NCI-H2081 treated with DMSO at 0.1 percent for 48 hours (cell line): ENCODE measurements at places on chromosomes 13 and 19.

DNA sequence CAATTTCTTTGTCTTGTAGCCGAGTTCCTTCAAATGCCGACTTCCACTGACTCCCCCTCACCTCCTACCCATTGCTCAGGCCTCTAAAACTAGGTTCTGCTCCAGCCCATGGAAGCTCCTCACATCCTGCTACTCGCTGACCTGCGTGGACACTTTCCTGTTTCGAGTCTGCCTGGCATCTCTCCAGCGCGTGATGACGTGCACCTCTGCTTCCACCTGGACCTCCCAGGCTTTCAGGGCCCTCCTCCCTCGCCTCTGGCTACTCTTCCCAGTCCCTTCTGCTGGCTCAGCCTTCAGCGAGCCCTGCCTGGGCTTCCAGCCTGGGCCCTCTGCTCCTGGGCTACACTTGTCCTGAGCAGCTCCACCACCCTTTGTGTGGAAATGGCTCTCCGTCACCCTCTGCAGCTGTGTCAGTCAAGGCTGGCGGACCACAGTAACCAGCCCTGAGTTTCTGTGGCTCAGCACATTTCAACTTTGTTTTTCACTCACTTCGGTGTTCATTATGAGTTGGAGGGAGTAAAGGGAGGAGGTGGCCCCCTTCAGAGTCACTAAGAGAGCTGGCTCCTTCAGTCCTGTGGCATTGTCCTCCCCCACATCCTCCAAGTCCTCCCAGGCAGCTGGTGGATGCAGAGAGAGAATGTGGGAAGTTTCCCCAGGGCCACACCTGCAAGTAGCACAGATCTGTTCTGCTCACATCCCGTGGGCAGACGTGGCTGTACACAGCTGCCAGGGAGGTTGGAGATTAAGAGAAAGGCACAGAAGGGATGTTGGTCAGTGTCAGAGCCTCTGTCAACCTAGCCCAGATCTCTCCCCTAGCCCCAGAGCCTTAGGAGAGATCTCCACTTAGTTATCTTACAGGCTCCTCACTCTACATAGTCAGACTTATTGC, 49.4 kb downstream of the SERP2 start:
- no peak for DNase-seq

GRCh38 chr13:65825039-65825438, 1405.1 kb downstream of the PCDH9 start:
- DNase-seq, result no peak

- DNase-seq, result no peak
These were observed 18.0 kb upstream of the CD70 start for GRCh38 chr19:6608940-6609339.

DNA sequence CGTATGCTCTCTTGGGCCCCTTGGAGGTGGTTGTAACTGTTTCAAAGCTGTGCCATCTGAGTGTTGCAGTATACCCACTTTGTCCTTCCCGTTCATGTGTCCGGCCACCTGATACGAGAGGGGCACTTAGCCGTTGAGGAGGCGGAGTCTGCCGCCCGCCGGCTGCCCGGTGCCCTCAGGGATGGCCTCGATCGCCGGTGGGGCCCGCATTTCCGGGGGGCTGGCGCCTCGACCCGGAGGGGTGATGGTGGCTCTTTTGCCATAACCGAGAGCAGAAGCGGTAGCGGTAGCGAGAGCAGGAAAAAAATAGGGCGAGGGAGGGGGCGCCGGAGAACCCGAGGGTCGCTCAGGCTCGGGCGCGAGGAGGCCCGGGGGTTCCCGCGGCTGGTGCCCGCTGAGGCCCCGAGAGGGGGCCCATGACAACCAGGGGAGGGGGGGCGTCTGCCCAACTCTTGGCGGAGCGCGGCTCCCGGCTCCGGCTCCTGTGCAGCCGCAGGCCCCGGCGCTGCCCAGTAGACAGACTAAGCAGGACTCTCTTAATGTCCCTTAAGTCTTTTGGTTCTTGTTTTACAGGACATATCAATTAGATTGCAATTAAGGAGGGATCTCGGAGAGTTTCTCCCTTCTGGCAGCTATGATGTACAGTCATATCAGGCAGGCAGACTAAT, 342.7 kb upstream of the SGCG start:
- DNase-seq, result no peak

DNA sequence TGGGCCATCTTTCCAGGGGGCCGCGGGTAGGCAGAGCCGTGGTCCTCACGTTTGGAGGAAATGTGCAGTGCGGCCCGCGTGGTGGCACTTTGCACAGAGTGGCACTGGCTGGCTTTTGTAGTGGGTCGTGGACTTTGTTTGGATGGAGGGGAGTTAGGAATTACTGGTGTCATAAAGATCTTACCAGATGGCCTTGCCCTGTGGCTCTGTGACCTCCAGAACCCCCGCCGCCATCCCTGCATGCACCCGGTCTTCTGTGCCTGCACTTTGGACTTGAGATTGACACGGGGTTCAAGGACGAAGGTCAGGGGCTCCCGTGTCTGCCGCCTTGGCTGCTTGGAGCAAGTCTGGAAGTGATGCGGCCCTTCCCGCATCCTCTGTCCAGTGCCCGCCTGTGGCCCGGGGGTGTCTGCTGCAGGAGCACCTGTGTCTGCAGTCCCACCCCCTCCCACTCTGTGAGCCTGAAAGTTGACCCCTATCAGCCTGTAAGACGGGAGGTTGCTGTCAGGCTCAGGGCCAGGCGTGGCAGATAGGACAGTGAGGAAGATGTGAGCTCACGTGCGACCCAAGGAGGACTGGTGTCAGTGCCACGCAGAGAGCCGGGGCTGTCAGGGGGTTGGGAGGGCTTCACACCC, 2.2 kb downstream of the GNA11 start:
- DNase-seq, result no peak

- no peak for DNase-seq
These were observed 3.8 kb downstream of the GRIK5 start for GRCh38 chr19:42066075-42066754.

GRCh38 chr13:66040506-66040905, 1189.6 kb downstream of the PCDH9 start:
- no peak for DNase-seq

- no peak for DNase-seq
These were observed 10.5 kb downstream of the DDX39A start for GRCh38 chr19:14408491-14409145.

DNA sequence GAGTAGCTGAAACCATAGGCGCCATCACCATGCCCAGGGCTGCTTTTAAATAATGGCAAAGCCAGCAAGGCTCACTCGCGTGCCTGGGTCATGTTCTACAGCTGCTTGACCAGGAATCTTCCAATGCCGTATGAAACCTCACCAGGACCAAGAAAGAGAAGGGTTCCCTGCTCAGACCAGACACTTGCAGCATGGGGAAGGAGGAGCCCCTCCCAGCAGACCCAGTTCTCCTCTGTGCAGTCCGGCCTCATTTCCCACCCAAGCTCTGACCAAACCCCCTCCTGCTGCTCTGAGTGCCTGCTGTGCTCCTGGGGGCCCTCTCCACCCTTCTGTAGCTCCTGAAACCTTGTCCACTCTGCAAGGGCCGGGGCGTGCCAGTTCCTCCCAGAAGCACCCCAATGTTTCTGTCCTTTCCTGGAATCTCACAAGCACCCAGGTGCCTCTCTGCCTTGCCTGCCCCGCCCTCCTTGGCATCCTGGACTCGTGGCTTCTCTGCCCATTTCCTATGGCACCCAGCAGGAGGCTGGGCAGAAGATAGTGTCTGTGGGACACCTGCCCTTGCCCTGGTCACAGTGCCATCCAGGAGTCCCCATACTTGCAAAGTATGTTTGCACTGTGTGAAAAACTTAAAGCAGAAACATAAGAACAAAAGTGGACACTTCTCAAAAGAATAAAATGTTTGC, 6.8 kb upstream of the SLC7A9 start:
- DNase-seq, result no peak

DNA sequence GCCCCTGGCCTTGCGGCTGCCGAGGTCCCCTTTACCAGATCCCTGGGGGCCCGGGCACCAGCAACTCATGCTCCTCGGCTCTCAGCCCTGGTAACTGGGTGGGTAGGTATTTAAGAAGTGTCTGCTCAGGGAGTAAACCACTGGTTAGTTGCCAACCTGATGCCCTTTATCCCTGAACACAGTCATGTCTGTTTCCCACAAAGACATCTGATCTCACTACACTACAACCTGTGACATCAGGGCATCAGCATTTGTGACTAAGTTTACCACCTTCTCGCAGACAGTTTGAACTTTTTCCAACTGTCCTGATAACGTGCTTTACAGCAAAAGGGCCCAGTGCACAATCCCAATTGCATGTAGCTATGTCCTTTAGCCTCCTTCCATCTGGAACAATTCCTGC, 22.0 kb downstream of the GGACT start:
- DNase-seq, result no peak

GRCh38 chr13:101116826-101117225, 299.5 kb downstream of the NALCN start:
- no peak for DNase-seq

DNA sequence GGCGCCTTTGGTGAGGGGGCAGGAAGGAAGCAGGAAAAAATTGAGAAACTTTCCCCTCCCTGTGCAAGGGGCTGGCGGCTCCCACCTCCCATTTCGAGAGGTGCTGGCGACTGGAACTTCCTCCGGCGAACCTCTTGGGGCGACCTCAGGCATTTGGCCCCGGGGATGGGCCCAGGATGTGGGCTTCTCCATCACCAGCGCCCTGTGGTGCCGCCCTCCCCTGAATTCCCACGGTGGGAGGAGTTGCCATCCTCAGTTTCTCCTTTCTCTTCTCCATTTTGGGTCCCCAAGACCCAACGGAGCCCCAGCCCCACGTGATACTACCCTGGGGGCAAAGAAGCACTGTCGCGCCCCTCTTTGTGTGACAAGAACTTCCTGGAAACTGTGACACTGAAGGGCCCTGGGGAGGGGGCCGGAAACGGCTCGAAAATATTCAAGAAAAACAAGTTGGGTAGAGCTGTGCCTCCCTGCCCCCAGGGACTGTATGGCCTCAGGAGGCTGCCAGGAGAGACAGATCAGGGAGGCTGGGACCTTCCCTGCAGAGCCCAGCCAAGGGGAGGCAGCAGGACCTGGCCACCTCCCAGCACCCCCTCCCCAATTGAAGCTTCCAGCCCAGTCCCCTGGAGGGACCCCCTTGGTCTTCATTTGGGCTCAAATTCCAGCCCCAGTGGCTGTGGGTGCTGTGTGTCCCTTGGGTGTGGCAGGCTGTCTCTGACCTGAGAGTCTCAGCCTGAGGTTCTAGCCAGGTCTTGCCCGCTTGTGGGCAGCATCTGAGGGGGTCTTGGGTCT, 16.2 kb upstream of the AP1M2 start:
- DNase-seq, result no peak

DNA sequence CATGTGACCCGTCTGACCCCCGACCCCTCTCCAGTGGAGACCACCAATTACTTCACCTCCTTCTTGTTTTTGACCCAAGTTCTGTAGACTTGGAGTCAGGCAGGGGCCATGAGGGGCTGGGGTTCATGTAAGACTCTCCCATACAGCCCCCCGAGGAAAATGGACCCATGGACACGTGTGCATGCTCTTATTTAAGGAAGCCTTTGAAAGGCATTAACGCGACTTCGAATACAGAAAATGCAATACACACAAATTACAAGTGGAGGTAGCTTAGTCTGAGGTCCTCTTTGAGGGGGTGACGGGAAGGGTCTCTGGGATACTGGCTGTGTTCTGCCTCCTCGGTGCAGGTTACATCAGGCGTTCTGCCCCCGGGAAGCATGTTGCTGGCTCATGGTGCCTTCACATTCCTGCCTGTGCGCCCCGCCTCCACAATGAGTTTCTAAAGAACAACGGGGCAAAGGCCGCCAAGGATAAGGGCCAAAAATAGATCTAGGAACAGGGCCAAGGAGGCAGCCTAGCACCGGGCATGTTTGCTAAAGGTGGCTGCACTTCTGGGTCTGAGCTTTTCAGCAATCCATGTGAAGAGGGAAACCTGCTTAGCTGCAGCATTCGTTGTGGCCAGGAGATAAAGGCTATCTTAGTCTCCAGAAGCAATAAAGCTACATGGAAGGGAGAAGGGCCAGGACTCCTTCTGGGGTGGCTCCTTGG, 54.5 kb downstream of the RAB20 start:
- DNase-seq, result no peak

DNA sequence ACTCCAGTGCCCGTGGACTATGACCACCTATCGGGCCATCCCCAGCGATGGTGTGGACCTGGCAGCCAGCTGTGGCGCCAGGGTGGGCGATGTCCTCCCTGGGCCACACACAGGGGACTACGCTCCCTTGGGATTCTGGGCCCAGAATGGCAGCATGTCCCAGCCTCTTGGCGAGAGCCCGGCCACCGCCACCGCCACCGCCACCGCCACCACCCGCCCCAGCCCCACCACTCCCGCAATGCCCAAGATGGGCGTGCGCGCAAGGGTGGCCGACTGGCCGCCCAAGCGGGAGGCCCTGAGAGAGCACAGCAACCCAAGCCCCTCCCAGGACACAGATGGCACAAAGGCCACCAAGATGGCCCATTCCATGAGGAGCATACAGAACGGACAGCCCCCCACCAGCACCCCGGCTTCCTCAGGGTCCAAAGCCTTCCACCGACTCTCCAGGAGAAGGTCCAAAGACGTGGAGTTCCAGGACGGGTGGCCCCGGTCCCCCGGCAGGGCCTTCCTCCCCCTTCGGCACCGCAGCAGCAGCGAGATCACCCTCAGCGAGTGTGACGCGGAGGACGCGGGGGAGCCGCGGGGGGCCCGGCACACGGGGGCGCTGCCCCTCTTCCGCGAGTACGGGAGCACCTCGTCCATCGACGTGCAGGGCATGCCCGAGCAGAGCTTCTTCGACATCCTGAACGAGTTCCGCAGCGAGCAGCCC, 142.3 kb downstream of the DPF1 start:
- no peak for DNase-seq

- DNase-seq, result no peak
These were observed 32.7 kb downstream of the STK24 start for GRCh38 chr13:98544104-98544710.

- no peak for DNase-seq
These were observed 570.5 kb upstream of the ARGLU1 start for GRCh38 chr13:107138486-107138885.

DNA sequence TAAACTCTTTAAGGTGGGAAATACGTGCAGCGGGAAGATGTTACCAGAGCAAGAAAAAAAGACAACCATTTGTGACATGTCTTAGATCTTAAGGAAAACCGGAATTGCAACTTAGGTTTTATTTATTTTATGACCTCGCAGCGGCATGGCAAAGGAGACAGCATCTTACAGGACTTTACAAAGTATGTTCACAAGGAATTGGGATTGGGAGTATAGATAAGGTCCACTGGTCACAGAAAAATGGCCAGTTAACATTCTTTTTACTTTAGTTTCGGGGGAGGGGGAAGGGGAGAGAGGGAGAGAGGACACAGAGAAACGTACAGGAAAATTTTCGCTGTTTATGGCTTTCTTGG, 104.5 kb upstream of the DIAPH3 start:
- DNase-seq, result no peak

DNA sequence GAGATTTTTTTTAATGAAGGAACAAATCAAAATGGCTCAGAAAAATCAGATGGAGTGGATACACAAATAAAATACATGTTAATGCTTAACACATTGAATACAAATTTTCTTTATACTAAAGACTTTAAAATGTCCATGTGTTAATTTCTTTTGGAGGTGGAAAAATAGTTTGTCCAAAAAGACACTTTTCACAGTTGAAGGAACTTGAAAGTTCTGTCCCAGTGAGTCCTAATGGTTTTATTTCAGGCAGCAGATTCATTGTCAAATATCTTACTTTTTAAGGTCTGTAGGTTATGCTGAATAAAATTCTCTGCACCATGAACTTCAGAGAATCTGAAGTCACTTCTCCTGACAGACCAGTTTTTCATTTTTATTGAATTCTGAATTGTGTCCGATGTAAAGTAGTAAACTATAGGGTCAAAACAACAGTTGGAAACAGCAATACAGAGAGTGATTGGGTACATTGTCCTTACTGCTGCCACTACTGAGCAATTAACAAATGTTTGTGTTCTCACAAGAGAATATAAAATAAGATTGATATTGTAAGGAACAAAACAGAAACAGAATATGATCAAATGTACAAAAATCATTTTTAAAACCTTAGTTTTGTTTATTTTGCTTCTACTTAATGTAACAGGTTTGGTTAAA, 1.6 kb downstream of the LPAR6 start:
- DNase-seq, result no peak
